ENCODE measurements at places on chromosomes 5 and 9.

DNA sequence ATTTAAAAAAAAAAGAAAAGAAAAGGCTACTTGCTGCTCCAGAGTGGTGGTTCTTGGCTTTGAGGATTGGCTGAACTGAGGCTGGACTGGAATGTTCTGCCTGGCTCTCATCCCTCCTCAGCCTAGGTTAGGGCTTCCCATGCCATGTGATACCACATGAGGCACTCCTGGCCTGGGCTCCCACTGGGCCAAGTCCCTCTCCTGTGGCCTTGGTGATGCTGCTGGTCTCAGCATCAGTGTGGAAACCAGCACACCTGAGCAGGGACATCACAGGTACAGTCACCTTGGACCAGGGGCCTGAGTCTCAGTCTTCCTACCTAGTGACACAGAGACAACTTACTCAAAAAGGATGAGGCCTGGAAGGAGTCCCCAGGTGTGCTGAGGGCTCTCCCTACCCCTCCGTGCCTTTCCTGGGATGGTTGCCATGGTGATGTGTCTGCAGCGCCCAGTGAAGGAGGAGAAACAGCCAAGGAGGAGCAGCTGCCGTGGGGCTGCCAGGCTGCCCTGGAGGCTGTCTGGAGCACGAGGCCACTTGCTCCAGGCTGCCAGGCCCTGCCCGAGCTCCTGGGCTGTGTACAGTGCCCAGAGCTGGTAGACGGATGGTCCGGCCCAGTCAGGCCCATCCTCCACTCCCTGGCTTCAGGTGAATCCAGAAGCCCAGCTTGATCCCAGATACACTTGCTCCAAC, 71.0 kb downstream of the WNK2 start:
- no peak for DNase-seq

- DNase-seq: no peak
Observed at GRCh38 chr5:145965804-145966203, 29.4 kb downstream of the SH3RF2 start.

- no peak for DNase-seq
Observed at GRCh38 chr9:18263377-18263776, 210.6 kb upstream of the ADAMTSL1 start.

DNA sequence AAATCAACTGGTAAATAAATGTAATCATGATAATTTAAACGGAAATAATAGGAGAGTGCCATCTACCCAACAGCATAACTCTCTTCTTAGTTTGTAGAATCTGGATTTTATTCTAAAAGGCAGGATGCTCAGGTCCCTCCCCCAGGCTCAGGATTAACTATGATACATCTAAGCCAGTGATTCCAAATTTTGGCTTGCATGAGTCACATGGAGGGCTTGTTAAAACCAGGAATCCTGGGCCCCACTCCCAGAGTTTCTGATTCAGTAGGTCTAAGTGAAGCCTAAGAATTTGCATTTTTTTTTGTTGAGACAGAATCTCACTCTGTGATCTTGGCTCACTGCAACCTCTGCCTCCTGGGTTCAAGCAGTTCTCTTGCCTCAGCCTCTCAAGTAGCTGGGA, 62.3 kb upstream of the ZFR start:
- DNase-seq: no peak

- no peak for DNase-seq
Observed at GRCh38 chr9:89699646-89700045, 94.8 kb downstream of the GADD45G start.

- no peak for DNase-seq
Observed at GRCh38 chr9:108654566-108654965, 201.2 kb downstream of the ACTL7B start.

GRCh38 chr9:86246752-86247161, 12.7 kb downstream of the C9orf153 start:
- DNase-seq: no peak

DNA sequence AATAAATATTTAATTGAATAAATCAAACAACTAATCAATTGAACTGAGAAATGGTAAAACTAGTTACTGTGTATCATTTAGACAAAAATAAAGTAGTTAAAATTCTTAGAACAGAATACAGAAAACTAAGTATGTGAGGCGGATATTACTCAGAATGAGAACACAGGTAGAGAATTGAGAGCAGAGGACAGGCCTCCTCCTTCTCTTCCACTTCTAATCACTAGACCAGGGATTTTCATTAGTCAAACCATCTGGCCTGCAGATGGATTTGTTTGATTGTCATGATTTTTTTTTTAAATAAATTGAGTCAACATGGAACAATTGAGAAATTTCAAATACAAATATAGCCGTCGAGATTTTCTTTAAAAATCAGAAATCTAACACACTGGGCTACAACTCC, 198.6 kb upstream of the HMHB1 start:
- DNase-seq: no peak

GRCh38 chr5:95731571-95732554, 727 bp downstream of the RHOBTB3 start:
- DNase-seq: no peak

- no peak for DNase-seq
Observed at GRCh38 chr9:129708793-129709192, 43.3 kb downstream of the PRRX2 start.

- peak; percentile 37 for DNase-seq
Observed at GRCh38 chr9:113343732-113344231, 3.7 kb upstream of the WDR31 start.

DNA sequence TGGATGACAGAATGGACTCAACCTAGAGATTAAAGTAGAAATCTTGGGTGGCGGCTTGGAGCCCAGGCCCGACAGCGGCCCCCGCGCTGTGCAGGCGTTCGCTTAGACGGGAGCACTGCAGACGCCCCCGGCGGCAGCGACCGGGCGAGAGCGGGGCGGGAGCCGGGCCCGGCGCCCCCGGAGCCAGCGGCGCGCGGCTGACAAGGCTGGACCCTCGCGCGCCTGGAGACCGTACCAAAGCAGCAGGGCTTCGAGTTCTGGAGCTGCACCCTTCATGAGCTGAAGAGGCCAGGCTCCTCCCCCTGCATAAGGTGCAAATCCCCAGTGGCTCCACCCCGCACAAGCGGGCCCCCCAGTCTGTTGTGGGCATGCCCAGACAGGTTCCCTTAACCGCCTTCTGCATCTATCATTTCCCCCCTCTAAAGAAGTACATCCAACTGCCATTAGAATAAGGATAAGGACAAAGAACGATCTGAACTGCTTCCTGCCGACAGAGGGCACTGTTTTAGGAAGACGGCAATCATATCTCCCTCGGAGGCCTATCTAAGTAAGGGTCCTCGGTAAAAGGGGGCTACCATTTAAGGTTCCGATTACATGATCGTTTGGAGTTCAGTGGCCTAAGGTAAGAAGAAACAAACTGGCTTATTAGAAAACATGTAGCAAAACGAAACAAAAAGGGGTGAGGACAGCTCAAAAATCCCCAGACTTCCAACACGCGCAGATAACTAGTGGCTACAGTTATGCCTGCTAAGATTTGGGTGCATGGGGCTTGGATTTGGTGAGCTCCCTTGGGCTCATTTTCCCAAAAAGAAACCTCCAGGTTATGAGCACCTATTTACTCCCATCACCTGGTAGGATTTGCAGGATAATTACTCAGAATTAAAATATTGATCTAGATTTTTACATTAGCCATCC, 66.3 kb downstream of the RGMB start:
- DNase-seq: no peak

- no peak for DNase-seq
Observed at GRCh38 chr5:79512049-79512448, 1.9 kb downstream of the HOMER1 start.

DNA sequence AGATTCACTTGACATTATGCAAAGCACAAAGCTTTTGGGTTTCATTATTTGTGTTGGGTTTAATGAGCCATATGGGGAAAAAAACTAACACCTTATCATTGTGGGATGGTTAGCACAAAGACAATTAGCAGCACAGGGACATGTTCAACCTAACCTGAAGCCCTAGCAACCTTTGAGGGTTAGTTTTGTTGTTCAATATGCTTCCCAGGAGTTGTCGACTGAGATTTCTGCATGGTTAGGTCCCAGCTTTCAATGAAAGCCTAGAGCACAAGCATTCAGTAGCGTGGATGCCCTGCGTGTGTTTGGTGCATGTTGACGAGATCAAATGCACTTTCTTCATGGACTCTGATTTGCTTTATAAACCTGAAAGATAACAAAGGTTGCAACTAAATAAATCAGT, 565.2 kb upstream of the TLE4 start:
- no peak for DNase-seq

- DNase-seq: no peak
Observed at GRCh38 chr5:96282020-96282419, 151.0 kb downstream of the PCSK1 start.

DNA sequence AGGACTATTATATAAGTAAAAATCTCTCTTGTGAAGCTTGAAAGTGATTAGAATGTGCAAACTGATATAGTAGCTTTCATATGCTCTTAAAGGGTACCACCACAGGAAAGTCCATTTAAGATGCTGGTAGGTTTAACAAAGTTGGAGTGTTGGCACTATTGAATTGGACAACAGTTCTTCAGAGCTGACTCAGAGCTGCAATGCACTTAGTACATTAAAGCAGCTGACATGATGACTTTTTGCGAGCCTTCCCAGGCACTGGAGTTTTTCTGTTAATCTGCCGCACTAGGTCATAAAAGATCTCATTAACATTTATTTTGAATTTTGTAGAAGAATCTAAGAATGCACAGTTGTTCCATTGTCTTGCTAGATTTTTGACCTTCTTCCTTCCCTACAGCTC, 243.8 kb downstream of the ADAMTSL1 start:
- no peak for DNase-seq

DNA sequence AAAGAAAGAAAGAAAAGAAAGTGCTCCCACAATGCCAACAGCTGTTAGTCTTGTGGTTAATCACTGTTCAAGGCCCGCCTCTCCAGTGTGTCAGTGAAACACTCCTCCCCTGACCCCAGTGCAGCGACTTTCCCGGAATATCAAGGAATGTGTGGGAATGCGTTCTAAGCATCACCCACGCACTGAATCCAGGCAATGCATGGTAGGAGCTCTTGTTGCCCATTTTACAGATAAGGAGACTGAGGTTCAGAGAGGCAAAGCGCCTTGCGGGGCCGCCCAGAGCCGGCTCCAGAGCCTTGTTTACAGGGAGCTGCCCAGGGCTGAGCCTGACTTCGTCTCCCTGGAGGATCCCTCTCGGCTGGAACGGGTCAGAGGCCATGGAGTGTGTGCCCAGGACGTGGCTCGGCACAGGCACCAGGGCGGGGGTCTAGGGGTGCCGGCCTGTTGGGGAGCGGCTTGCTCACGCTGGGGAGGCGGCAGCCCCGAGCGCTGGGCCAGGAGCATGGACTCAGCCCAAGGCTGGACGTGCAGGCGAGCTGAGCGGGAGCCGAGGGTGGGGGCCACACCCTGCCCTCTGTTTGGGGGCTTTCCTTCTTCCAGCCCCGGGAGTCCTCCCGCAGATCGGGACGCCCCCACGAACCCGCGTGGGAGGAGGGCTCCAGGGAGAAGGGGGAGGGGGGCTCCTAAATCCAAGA, 823 bp downstream of the ST6GALNAC6 start:
- DNase-seq: no peak

GRCh38 chr9:121485623-121486022, 14.0 kb downstream of the GGTA1 start:
- DNase-seq: no peak

DNA sequence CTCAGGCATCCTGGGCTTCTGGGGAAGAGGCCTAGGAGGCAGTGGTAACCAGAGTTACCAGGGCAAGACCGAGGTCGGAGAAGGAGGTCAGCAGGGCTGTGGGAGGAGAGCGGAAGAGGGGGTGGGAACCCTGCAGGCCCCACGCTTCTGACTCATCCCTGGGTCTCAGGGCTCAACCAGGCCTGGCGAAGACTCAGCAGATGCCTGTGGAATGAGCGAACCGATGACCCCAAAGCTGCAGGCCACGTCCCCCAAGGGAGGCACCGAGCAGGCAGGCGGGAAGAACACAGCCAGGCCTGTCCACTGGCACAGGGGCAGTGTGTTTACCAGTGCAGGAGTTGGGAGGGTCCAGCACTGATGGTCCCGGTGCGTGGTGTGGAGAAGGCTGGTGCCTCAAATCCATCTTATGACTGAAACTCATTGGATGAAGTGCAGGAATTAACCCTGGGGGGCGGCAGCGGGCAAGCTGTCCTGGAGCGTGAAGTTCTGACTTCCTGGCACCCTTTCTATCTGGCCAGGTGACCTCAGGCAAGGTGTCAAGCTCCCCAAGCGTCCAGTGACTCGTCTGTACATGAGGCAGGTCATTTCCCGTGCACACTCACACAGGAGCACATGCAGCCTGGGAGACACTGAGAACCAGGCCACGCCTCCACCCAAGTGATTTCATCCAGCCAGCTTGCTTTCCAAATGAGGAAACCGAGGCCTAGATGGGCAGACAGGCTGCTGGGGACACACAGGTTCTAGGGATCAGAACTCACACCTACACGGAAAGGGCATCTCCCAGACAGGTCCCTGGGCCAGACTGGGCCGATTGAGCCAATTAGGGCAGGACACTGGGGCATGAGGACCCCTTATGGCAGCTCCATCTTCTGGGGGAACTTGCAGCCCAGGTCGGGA, 69.1 kb downstream of the ADAMTS2 start:
- no peak for DNase-seq

DNA sequence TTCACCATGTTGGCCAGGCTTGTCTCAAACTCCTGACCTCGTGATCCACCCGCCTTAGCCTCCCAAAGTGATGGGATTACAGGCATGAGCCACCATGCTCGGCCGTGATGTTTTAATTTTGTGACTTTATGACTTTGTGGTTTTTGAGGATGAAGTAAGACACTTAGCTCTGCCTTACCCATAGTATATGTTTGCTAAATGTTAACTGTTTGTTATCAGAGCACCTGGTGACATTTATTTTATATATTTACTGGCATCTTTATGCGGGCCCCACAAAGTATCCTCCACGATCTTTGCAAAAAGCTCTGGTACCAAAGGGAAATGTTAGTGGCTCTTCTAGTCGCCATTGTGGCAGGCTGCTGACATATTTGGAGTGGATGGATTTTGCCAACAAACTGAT, 6.7 kb downstream of the SLC23A1 start:
- no peak for DNase-seq

DNA sequence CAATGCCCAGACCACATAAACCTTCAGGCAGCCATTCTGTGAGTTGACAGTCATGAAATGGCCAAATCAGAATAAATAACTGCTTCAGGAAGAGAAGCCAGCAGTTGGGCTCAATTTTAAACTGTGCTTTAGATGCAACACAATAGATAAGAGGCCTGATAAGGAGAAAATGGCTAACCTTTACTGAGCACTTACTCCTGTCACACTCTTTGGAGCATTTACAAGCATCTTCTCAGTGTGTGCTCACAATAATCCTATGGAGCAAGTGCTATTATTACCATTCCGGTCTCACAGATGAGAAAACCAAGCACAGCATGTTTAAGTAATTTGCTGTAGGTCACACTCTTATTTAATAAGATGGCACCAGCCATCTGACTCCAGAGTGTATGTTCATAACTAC, 11.5 kb upstream of the SH3RF2 start:
- no peak for DNase-seq

GRCh38 chr5:82222597-82223574, 55.3 kb downstream of the RPS23 start:
- DNase-seq: peak; percentile 39

Data from SK-N-MC (cell line).